ENCODE measurements at places on chromosomes 1 and 21.

DNA sequence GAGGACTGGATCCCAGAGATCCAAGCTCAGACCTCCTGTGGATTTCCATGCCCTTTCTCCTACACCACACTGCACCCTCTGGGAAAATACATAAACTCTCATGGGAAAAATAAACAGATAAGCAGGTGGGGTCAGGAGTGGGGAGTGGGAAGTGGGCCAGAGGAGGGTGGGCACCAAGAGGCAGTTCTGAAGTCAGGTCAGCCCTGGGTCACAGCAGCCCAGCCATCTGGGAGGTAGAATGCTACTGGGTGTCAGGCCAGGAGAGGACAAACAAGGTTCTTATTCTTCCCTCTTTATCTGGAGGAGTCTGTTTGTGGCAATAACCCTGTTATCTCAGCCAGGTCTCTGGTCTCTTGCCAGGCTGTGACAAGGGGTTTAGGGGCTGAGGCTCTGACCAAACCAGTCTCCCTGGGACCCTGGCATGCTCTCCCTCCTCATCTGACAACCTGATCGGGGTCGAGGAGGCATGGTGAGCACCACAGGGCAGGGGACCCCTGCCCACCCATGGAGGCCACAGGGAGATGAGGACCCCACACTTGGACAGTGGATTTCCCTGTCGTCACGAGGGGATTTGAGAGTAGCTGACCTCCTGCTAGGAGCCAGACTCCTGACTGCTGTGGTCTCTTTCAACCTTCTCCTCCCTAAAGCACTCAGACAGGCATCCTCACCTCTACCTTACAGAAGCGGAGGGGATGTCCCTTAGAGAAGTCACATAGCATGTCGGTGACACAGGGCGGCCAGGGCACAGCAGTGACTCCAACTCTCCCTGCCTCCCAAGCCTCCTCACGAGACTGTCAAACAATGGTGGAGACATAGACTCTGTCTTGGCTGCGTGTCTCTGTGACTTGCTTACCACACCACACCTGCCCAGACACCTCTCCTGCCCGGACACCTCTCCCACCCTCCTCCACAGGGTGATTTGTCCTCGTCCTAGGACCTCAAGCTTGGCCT, 51.3 kb upstream of the IFFO2 start:
- DNase-seq: peak; percentile 39

DNA sequence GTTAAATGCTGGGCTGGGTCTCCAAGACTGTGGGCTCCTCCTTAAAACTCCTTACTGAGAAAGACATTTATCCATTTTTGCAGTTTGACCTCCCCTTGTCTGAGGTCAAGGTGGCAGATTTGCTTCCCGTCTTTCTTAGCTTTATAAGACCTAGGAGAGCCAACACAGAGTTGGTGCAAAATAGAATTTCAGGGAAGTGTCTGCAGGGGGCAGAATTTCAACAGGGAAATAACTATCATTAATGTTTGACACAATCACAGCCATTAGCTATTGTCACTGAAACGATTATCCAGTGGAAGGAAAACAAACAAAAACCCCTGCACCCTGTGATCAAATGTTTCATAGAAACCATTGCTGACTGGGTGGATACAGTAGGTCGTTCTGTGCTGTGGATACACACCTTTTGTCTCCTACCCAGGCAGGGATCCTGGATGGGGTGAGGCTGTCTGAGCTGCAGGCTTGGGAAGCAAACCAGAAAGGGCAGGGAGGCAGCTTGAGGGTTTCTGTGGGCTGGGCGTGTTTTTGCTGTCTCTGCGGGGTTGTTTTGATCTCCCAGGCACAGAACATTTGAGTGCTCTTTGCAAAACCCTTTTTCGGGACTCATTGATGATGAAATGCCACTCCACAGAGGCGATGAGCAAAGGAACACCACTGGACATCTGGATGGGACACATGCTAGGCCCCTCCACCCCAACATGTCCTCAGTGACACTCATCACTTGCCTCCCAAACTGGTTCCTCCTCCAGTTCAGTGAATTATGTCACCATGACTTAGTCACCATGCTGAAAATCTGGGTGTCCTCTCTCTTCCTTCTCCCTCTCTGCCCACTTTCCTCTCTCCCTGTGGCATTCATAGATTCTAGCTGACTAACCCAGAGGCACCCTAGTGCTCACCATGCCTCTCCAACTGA, 94.2 kb upstream of the SERBP1 start:
- DNase-seq: peak; percentile 35

DNA sequence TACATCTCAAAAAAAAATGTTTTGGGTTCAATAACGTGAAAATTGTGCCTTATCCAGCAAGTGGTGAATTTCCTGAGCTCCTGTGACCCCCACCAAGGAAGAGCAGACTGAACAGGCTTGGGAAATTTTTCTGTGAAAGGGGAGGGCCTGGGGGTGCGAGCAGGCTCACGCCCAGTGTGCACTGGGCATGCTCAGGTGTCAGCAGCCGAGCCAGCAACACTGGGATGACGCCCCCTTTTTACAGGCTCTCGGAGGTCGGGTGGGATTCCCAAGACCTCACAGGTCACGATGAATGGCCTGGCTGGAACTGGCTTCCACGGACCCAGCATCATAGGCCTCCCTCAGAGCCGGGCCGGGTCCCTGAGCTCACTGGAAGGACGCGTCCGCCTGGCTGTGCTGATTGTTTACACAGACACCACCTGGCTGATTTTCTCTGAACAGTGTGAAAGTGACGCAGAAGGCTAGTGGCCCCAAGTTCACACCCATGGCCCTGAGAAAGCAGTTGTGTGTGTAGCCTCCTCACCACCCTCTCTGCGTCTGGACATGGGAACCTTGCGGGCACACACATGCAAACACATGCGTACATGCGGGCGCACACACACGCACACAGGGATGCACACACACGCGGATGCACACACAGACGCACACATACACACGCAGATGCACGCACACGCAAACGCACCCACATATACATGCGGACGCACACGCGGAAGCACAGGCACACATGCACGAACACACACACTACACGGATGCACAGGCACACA, 9.2 kb downstream of the CSTB start:
- DNase-seq: no peak

GRCh38 chr1:66475940-66476339, 58.0 kb upstream of the SGIP1 start:
- peak; percentile 10 for DNase-seq

DNA sequence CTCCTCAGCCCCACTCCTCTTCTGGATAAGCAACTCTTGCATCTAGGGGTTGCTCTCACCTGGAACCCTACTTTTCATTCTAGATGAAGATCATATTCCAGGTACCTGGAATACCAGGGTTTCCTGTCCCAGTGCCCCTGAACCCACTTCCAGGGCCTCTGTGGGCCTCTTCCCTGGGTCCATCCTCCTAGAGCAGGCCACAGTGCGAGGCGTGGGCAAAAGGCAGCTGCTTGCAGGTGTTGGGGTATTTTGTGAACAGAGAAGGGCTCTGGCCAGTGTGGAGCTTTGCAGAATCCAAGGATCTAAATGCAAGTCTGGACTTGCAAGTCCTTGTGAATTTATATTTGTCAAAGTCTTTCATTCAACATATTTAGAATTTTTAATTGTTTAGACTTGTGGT, 240.4 kb upstream of the POU3F1 start:
- DNase-seq: no peak

- peak; percentile 34 for DNase-seq
Observed at GRCh38 chr21:36751383-36751782, 52.5 kb downstream of the SIM2 start.

DNA sequence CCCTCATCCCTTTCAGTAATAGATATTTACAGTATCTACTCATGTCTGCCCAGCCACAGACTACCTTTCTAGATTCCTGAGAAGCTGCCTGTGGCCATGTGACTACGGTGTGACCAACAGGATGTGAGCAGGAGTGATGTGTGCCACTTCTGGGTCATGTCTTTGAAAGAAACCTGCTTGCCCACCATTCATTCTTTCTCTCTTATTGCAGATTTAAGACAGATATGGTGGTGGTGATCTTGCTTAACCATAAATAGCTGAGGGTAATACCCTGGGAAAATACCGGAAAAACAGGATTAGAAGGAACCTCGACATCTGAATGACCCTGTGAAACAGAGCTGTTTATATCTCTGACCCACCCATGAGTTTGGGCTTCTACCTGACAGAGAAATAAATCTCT, 41.6 kb upstream of the GUCA2A start:
- no peak for DNase-seq

GRCh38 chr1:177573901-177574300, 396.0 kb downstream of the SEC16B start:
- DNase-seq: no peak

- DNase-seq: peak; percentile 99
Observed at GRCh38 chr1:16167331-16168143, 11.7 kb upstream of the EPHA2 start.

- DNase-seq: peak; percentile 65
Observed at GRCh38 chr1:206797534-206798383, 25.5 kb upstream of the IL10 start.

Data from mesendoderm (in vitro differentiated cells).